ENCODE measurements at places on chromosomes 3 and 15.
A peak's percentile ranks its signal among the peaks of the same experiment; 100 is the strongest.

GRCh38 chr3:29936054-29936453, 655.2 kb downstream of the RBMS3 start:
- DNase-seq: no peak

DNA sequence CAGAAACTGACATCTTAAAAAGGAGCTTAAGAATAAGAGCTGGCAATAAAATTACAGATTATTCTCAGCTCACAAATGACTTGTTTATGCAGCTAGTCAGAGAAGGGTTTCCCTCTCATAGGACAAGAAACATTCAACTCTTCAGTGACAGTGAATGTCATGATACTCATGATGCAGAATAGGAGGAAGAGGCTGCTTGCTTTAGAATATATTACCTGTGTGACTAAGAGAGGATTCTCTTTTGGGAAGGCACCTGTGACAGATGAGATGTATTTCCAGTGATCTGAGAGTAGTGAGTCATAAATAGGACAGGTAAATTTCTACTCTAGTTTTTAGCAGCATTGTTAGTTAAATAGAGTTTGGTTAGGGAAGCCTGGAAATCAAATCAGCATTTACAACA, 39.9 kb downstream of the RASA2 start:
- DNase-seq: no peak

DNA sequence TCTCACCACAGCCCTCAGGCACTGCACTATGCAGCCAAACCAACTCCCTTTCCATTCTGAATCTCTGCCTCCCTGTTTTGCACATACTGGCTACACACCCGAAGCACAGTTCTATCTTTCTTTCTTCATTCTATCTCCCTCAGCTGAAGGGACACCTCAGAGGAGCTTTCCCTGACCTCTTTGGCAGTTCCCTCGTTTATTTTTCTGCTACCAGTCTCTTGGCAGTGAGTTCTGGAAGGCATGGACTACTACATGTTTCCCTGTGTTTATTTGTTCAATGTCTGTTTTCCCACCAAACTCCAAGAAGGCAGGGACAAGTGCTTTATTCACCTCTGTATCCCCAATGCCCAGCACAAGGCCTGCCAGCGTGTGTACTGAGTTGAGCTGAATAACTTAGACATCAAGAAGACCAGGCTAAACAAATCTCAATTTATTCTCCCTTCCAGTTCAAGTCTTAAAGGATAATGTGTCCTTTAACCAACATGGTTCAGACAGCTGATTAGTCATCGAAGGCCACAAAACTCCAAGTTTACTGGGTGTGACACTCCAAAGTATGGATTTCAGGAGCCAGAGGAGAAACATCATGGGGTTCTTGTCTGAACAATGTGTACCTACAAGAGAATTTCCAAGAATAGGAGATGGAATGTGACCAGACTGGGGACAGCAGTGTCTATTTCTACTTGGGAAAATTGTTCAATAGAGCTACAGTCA, 260.1 kb upstream of the CTNNB1 start:
- no peak for DNase-seq

- DNase-seq: no peak
Observed at GRCh38 chr15:38304481-38304880, 51.8 kb downstream of the SPRED1 start.

DNA sequence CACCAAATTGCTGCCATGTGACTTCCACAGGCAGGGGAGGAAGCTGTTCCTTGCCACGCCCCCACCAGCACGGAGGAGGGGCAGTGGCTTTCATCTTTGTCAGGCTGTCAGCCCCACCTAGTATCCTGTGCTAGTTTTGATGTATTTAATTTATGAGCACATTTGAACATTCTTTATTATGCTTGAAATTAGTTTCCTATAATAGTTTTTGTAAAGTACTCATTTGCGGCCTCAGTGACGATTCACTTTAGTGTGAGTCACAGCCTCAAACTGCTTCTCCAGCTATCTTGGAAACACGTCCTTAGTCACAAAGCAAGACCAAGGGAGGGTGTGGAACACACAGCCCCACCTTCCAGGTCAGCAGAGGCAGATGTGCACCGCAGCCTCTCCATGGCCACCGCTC, 239.9 kb upstream of the ATP10A start:
- no peak for DNase-seq

GRCh38 chr3:40546816-40547215, 22.1 kb downstream of the ZNF621 start:
- DNase-seq: peak; percentile 50

DNA sequence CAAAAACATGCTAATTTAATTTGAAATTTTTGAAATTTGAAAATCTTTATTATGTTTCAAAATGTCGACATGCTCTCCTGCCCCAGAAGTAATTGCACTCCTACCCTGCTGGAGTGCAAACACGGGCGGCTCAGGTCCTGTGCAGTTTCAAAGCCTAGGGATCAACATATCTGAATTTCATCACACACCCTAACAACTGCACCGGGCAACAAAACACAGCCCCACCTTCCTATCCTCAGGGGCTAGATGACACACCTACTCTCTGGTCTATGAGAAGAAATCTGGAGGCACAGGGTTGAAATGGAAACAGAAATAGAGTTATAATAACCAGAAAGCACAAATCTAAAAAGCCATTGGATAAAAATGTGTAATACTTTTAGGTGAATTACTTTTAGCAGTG, 61.4 kb downstream of the BFSP2 start:
- DNase-seq: no peak

DNA sequence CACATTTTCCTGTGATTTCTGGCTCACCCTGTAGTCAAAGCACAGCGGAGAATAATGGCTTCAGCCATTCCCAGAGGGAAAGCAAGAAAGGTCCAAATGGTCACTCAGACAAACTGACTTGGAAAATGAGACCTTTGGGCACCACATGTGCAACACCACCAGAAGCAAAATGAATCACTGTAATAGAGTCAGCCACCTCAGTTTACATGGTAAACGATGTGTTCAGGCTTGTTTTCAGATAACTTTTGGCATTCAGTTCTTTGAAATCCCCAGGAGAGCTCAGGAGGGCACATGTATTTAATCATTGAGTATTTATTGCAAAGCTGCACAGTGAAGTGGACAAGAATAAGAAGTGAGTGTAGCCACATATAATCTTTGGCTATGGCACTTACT, 38.4 kb upstream of the ALCAM start:
- no peak for DNase-seq

DNA sequence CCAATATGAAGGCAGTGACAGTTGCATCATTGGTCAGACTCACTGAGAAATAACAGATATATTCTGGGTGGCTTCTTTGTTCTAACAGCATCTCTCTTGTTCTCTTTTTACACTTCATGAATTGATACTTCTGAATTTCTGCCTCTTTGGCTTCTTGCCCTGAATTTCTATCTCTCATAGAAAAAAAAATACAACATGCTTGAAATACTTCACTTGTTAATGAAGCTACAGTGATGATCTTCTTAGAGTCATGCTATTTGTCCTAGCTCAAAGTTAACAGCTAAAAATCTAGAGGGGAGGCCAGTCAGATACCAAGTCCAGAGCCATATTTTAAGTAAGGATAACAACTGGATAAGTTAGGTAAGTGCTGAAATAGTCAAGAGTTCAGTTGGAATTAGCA, 597.2 kb upstream of the AGTR1 start:
- DNase-seq: no peak

GRCh38 chr3:32895701-32896100, 55.7 kb upstream of the CCR4 start:
- DNase-seq: no peak

GRCh38 chr3:53153980-53154379, 7.0 kb upstream of the PRKCD start:
- no peak for DNase-seq

- no peak for DNase-seq
Observed at GRCh38 chr15:60480888-60481287, 1.9 kb upstream of the ICE2 start.

- no peak for DNase-seq
Observed at GRCh38 chr15:29936353-29937049, 114.2 kb upstream of the TJP1 start.

DNA sequence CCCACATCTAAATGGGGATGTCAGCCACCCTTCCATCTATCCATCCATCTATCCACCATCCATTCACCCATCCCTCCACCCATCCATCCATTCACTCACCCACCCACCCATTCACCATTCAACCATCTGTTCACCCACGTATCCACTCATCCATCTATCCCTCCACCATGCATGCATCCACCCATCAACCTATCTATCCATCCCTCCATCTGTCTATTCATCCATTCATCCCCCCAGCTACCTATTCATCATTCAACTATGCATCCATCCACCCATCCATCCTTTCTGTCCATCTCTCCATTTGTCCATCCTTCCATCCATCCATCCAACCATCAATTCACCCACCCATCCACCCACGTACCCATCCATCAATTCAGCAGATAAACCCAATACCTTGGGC, 14.6 kb downstream of the ITIH3 start:
- DNase-seq: no peak

- DNase-seq: no peak
Observed at GRCh38 chr15:72936237-72936636, 116.0 kb upstream of the NEO1 start.

- DNase-seq: no peak
Observed at GRCh38 chr15:79970624-79971434, at the start of gene BCL2A1. Gene BCL2A1, minus strand, starts transcription at chr15:79971196. Its CDS starts 77 bp downstream, at chr15:79971119.

GRCh38 chr3:159830523-159831154, 158.0 kb upstream of the IL12A start:
- no peak for DNase-seq

DNA sequence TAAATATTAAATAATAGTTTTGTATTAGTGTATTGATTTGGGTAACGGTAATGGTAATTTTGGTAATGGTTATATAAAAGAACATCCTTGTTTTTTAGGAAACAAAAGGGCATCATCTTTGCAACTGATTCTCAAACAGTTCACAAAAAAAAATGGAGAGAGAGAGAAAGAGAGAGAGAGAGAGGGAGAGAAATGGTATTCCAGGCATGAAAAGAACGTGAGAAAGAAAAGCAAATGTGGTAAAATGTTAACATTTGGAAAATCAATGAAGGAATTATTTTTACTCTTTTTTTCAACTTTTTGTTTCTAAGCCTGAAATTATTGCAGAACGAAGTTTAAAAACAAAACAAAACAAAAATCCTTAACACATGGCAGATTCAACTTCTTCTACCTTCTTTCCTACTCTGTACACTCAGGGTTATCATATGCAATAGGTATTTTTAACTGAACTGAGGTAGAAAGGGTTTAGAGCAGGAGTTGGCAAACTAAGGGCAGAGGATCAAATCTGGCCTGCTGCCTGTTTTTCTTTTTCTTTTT, 2.2 kb upstream of the GLB1 start:
- DNase-seq: no peak

DNA sequence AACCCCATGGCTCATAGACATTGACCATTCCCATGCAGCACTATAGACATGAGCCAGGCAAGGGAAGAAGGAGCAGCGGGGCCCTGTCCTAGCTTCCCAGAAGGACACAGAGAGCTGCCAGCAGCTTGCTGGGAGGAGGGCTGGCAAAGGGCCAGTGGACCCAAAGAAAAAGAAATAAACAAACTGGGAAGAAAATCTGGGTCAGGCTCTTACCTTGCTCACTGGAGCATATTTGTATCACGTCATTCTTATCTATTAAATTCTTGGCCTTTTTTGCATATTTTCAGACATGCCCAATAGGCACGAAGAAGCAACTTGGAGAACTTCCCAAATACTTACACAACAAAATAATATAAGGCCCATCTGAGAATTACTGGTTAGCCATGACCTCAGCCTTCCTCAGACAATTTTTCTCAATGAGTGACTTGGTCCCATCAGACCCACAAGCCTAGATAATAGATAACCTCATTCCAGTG, 28.4 kb downstream of the RASGRP1 start:
- DNase-seq: no peak

DNA sequence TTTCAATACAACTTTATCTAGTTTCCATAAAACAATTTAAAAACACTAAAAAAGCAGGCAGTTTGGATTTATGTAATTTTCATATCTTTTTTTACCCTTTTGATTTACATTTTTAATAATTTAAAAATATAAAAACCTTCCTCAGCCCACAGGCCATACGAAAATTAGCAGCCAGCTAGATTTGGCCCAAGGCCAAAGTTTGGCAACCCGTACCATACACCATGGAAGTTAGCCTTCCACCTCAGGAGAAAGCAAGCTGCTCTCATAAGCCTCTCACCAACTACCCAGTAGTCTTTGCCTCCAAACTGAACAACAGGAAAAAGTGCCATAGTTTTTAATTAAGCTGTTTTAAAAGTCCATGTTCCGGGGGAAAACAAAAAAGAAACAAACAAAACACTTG, 107.3 kb upstream of the TRIM42 start:
- DNase-seq: peak; percentile 41

DNA sequence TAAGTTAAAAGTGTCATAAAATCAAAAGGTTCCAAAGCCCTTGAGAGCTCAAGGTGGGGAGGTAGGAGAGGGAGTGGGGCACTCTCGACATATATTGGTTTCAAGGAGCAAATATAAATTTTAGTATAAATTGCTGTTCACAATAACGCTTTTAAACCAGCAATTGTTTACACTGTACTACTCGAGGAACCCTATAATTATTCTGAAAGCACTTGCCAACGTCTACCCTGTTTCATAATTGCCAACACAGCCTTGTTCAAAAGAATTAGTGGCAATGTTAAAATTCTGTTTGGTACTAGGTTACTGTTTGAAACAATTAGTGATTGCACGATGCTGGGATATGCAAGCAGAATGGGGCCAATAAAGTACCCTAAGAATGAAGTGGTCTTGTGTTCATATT, 76.3 kb upstream of the ICE2 start:
- DNase-seq: no peak

GRCh38 chr3:87361956-87362355, 85.6 kb upstream of the POU1F1 start:
- DNase-seq: no peak

DNA sequence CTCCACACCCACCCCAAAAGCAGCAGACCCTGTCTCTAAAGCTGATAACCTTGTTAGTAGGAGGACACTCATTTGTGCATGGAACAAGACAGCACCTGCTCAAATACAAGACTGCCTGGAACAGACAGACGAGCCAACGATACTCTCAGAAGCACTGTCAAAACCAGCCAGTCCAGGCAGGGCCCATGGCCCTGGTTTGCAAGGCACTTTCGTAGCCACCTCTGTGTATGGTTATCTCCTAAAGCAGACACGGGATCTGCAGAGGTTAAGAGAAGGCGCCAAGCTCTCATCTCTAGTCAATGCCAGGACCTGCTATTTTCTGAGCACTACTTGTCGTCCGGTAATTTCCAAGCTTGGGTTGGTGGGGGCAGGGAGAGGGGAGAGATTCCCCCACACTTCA, 10.5 kb downstream of the NTRK3 start:
- no peak for DNase-seq
